ENCODE measurements at places on chromosomes 1 and 21.
A peak's percentile ranks its signal among the peaks of the same experiment; 100 is the strongest.

DNA sequence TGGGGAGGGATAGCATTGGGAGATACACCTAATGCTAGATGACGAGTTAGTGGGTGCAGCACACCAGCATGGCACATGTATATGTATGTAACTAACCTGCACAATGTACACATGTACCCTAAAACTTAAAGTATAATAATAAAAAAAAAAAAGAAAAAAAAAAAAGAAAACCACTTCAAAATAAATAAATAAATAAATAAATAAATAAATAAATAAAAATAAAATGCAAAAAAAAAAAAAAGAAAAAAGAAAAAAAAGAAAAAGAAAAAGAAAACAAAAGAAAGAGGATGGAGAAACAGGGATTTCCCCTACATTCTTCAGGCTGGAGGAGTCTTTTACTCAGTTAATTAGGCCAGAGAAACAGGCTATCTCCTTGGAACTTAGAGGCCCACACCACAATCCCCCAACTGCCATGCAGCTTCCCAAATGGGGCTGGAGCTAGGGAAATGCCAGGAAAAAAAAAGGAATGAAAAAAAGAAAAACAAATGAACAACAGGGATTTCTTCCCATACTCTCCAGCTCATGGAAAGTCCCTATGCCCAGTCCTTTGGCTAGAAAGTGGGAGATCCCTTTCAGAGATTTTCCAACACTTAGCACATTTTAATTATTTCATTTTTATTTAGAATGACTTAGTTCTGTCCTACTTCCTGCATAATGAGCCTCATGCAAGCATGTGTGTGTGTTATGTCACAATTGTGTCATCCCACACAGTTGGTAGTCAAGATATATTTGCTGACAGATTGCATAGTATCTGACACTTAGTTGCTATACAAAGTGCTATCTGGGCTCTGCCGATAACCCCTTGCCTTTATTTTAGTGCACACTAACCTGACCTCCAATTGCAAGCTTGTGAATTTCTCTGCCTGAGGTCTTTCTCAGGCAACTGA is 486.4 kb downstream of the PLPP3 start:
- DNase-seq: no peak

DNA sequence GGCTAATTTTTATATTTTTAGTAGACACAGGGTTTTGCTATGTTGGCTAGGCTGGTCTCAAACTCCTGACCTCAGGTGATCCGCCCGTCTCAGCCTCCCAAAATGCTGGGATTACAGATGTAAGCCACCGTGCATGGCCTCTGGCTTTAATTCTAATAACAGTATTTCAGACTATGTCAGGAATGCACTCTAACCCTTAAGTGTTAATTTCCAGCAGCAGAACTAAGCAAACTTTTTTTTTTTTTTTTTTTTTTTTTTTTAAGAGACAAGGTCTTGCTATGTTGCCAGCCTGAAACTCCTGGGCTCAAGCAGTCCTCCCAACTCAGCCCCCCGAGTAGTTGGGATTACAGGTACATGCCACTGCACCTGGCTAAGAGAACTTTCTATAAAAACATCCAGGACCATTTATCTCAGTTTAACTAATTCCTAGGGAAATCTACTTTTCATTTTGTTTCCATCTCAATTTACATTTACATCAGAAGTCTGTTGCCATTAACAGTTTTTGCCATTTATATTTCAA is 6.5 kb downstream of the DCAF8 start:
- no peak for DNase-seq

GRCh38 chr21:38989745-38990423 is 184.2 kb downstream of the ETS2 start:
- DNase-seq: no peak

DNA sequence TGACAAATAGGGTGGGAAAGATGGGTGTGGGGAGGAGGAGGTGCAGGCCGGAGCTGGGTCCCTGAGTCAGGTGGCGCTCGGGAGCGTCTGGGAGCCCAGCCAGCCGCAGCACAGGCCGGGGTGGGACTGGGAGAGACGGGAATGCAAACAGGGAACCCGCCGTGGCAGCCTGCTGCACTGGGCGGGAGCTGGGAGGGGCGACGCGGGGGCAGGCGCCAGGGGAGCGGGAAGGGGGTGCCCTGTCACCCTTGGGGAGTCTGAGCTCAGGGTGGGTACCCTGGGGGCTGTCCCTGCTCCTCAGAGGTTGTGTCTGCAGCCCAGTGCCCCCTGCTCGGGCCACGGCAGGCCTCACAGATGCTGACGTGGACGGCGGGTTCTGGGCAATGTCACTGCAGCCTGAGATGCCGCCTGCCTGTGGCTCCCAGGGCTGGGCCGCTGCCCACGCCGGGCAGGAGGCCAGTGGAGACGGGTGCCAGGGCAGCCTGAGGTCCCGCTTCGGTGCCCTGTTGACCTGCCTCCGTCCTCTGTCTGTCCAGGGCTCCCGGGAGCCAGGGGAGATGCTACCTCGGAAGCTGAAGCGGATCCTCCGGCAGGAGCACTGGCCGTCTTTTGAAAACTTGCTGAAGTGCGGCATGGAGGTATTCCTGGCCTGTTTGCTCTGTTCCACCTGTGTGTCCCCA is 16.6 kb upstream of the LRRC3 start:
- DNase-seq: no peak

GRCh38 chr1:204408074-204408507 is 3.5 kb downstream of the PPP1R15B start:
- no peak for DNase-seq

DNA sequence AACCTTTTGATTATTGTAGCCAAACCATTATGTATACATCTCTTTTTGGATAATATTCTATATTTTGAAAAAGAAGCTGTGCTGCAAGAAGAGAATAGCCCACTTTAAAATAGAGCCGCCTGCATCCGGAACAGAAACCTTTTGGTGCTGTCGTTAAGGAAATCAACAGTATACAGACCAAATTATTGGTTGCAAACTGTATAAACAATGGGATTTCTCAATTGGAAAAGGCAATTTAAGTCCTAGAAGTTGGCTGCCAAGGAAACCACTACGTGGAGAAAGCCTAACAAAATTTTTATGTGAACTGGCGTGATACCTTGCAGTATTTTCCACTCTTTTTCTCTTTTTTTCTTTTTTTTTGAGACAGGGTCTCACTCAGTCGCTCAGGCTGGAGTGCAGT is 25.8 kb downstream of the DESI2 start:
- no peak for DNase-seq

DNA sequence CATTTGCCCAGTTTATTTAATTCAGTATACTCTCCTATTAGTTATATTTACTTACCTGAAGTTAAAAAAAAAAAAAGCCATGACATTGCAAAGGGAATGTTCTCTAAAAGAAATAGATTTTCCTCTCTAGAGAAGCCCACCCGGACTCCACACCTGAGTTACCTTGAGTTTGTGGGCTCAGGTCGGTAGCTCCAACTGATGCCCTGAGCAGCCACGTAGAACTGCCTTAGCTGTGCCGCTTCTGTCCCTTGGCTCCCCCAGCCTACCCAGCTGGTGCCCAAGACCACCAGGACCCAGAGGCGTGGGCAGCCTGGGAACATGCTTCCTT is 250 bp downstream of the F5 start:
- no peak for DNase-seq

- DNase-seq: no peak
These were observed 32.9 kb downstream of the CSMD2 start for GRCh38 chr1:34132161-34132420.

DNA sequence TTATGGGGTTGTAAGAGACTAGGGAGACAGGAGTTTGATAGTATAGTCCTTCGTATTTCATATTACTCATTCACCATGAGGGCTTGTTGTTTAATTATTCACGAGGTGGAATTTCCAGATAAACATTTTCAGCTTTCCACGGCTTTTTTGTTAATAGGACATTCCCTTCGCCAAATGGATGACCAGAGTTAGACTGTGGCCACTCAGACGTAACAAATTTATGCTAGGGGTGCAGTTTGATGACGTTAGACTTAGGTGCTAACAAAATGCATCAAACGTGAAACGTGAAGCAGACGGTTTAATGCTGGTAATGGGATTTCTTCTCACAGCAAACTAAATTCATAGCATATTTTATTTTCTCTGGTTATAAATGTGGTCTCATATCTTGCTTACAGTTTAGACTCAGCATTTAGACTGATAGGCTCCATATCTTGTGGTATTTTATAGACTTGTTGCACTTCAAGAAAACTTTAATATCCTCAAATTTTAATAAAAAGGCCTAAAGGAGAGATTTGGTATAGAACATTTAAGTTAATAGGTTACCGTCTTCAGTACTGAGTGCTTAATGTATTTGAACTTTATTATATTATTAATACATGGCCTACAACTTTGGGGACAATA is 2.3 kb downstream of the DHX9 start:
- DNase-seq: no peak

DNA sequence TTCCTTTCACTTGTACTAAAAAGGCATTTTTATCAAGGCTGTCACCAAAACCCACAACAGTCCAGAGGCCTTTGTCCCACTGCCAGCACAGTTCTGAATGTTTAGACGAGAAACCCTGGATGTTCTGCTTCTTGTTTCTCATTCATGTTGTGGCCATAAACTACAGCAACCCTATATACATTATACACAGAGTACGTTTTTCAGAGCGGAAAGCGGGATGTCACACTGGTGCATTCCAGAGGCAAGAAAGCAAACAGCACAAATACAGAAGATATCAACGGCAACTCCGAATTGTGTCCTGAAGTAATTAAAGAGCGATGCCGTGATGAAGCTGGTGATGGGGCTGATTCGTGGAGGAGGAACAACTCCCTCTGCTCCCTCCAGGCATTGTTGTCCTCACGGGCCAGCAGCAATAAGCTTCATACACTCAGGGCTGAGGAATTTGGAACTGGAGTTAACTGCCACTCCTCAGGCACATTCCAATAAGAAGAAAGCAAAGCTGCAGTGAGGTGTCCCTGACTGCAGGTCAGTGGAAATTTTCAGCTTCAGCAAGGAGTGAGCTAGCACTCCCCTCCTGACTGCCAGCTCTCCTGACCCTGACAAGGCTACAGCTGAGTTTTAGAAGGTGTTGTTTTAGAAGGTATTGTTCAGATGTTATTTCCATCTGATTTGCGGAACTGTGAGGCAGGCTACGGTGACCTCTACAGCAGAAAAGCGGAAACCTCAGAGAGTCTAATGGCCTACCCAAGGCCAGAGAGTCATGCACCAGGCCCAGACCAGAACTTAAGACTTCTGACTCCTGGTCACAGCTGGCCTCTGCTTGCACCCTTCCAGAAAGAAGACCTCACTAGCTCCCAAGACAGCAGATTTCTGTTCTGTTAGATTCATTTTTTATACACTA is 149.0 kb downstream of the TGFBR3 start:
- DNase-seq: no peak

DNA sequence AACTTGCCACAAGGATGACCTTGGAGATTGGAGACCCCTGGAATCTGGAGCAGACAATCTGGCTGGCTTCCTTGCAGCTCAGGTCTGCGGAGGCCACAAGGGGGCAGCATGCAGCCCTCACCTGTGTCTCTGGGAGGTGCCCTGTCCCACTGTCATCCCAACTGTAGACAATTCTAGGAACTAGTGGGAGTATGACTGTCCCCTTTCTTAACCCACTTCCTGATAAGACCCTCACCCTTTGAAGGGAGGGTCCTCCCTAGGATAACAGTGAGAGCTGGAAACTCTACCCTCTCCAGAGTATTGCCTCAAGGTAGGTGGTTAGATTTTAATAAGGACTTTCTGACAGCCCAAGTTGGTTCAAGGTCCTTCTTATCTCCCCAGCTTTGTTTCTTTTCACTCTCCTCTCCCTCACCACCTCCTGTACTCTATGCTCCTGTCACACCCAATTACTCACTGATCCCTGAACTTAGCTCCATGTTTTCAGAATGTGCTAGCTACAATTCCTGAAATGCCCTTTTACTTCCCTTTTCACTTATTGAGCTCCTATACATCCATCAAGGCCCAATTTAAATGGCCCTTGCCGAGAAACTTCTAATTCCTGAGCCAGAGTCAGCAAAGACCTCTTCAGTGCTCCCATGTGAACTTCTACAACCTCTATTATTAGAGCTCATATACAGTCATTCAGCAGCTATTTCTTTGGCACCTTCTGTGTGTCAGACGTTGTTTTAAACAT is 9.2 kb upstream of the KCNQ4 start:
- DNase-seq: peak; percentile 17

DNA sequence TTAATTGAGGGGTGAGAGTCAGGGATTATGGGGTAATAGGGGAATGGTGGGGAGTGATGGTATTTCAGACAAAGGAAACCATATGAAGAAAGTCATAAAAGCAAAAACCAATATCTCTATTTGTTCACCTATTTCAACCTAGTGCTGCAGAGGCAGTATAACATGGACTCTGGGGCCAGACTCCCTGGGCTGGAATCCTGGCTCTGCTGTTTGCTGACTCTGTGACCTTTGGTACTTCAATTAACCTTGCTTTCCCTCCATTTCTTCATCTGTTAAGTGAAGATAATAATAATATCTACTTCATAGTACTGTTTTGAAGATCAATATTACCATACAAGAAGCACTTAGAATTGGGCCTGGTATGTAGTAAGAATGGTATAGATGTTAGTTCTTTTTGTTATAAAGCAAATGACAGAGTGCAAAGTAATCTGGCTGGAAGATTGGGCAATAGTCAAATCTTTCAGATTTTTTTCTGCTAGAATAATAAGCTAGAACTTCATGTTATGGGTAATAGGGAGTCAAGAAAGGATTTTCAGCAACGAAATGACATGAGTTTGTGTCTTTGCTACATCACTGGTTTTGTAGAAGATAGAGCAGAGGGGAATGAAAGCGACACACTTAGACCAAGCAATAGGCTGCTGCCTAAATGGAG is 9.0 kb downstream of the EPHX4 start:
- no peak for DNase-seq

GRCh38 chr1:207698822-207699483 is 52.9 kb upstream of the CD46 start:
- no peak for DNase-seq

DNA sequence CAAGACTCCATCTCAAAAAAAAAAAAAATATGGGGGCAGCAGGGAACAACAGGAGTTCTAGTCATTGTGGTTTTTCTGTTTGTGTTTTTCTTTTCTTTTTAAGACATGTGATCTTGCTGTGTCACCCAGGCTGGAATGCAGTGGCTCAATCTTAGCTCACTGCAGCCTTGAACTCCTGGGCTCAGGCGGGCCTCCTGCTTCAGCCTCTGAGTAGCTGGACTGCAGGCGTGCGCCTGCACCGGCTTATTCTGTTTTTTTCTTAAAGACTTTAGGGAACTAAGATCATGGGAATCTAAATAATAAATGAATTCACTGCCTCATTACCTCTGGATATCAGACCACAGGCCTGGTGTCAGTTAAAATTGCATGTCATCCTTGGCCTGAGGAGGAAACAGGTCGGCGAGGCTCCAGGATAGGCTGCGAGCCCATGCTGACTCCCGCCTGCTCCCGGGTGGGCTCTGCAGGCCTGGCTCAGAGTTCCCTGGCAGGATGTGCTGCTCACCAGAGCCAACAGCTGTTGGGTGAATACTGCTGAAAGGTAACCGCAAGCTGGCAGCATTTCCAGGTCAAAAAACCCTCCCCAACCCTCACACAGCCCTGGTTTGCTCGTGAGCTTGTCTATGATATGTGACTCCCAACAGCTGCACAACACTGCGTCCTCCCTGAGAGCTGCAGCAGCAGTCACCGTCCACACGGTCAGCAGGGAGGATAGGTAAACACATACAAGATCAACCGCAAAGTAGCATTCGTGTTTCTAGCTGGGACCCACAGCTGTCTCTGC is 58.1 kb downstream of the SCCPDH start:
- DNase-seq: no peak

GRCh38 chr1:160030657-160031364 is 979 bp downstream of the PIGM start:
- DNase-seq: no peak

- no peak for DNase-seq
These were observed 2.1 kb downstream of the SETDB1 start for GRCh38 chr1:150928286-150928685.
